ENCODE measurements at places on chromosomes 5 and 9.
A peak's percentile ranks its signal among the peaks of the same experiment; 100 is the strongest.

DNA sequence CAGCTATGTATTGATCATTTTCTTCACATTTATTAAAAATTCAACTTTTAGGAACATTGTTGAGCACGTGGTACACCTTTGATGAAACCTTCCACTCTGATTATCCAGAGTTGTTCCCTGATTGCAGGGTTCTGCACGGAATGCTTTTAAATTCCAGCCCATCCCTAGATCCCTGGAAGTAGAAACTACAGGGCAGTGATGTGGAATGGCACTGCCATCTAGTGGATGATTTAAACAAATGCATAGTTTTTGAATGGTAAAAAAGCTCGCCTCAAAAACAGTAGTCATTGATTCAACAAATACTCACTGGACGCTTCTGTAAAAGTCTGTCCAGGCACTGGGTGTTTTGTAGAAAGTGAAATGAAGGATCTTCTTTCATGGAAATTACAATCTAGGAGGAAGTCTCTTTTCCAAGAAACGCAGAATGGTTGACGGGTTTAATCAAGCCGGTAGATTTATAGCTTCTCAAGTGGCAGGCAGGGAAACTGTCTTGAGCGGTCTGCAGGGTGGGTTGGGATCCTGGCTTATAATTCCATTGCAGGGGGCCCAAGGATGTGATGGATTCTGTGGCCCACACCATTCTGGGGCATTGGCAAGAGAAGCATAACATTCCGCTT, 118.4 kb downstream of the ARHGAP26 start:
- peak; percentile 75 for DNase-seq

- DNase-seq, result no peak
Measured at GRCh38 chr9:114046875-114047274, 31.2 kb downstream of the AMBP start.

DNA sequence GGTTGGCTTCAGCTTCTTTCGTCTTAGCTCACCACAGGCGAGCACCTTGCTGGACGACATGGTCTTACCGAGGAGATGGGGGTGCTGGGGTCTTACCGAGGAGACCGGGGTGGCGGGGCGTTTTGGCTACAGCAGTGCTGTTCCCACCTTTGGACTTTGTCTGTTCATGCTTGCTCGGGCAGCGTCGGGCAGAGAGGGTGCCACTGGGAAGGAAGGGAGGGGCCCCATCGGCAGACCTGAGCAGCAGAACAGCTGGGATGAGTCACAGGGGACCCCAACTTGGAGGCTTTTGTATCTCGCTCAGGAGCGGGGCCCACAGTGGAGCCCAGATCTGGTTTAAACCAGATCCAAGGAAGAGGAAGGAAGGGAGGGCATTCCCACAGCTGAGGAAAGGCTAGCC, 106.0 kb upstream of the CACNA1B start:
- DNase-seq, result no peak

DNA sequence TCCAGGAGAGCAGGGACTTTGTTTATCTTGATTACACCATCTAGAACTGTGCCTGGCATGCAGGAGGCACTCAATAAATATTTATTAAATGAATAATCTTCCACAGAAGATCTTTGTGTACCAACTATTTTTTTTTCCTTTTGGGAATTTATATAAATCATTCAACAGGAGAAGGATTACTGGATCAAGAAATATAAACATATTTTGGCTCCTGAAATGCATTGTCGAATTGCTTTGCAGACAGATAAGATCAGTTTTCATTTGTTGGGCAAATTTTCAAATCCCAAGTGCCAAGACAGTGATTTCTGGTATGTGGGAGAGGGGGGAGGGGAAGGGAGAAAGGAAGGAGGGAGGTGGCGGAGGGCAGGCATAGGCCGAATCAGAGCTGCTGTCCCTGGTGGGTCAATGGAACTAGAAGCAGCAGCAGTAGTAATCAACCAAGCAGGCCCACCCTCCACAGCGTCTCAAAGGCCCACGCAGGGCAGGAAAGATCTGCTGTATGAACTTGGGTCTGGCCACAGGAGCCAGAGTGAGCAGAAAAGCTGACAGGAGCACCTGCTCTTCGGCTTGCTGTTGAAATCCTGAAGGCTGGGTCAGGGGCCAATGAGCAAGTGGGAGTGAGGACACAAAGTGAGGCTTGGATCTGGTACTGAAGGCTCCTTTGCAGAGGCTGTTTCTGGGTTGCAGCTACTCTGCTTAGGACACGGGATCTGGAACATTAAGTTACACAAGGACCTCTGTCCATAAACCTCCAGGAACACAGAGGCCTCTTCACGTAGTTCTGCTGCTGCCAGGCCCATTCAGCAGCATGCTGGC, 15.8 kb upstream of the TRAF1 start:
- no peak for DNase-seq

DNA sequence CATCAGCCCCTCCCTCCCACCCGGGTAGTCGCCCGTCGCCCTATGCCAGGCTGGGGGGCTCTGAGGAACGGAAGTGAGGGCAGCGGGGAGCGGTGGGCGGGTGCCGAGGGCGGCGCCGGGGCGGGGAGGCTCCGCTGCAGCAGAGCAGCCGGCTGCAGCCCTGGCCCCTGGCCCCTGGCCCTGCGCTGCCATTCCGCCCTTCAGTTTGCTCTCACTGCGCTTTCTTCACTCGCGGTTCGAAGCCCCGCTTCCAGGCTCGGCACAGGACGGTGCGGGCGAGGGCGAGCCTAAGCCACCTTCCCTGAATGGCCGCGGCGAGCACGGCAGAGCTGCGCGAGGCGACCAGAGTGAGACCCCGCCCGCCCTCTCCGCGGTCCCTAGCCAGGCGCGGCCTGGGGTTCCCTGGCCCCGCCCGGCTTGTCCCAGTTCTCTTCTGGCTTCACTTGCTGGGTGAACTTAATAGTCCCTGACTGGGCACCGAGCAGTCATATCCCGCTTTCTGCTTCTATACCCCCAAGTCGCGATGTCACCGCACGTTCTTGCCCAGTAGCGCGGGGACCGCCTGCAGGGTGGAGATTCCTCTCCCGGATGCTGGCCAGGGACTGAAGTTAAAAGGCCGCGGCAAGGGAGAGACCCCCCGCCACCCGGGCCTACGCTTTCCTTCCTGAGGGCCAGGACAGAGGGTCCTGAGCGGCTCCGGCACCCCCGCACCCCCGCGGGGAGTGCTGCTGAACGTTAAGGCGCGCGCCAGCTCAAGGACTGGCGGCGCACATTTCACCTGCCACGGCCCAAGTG, 623 bp upstream of the TRIM36 start:
- DNase-seq, result peak; percentile 54

GRCh38 chr9:110357505-110357904, 19.8 kb upstream of the TXNDC8 start:
- DNase-seq, result no peak

GRCh38 chr5:172852490-172853354, 18.7 kb downstream of the ERGIC1 start:
- DNase-seq, result no peak

DNA sequence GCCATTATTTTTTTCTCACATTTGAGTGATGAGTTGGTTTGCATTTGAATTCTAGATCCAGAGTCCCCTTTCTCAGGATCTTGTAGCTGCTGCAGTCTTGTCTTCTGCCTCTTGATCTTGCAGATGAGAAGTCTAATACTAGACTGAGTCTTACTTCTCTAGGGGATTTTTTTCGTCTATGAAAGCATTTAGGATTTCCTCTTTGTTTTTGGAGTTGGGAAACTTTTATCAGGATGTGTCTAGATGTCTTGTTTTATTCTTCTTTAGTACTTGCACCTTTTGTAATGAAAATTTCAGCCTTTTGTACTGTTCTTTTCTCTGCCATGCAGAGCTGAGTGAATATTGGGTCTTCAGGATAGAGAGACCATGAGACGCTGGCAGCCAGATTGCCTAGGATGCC, 65.4 kb downstream of the ZNF618 start:
- no peak for DNase-seq

- DNase-seq, result no peak
Measured at GRCh38 chr9:123883634-123884033, 46.3 kb downstream of the DENND1A start.

DNA sequence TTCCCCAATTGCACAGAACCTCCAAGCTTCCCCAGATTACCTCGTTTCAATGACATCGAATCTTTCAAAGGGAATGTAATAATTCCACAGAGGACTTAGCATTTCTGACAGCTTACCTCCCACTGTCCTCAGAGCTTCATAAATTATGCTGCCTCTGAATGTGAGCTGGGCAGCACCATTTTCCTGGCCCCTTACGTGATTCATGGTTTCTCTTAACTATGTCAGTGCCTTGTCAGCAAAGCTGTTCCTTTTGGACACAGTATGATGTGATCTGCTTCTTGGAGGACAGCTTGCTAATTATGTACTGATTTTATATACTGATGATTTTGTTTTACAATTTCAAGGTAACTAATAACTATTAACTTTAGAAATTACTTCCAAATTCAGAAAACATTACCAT, 27.7 kb upstream of the SSBP2 start:
- peak; percentile 43 for DNase-seq

- DNase-seq, result no peak
Measured at GRCh38 chr9:5184776-5185175, 663 bp downstream of the INSL6 start.

- DNase-seq, result no peak
Measured at GRCh38 chr9:98472216-98472615, 216.8 kb upstream of the TBC1D2 start.

DNA sequence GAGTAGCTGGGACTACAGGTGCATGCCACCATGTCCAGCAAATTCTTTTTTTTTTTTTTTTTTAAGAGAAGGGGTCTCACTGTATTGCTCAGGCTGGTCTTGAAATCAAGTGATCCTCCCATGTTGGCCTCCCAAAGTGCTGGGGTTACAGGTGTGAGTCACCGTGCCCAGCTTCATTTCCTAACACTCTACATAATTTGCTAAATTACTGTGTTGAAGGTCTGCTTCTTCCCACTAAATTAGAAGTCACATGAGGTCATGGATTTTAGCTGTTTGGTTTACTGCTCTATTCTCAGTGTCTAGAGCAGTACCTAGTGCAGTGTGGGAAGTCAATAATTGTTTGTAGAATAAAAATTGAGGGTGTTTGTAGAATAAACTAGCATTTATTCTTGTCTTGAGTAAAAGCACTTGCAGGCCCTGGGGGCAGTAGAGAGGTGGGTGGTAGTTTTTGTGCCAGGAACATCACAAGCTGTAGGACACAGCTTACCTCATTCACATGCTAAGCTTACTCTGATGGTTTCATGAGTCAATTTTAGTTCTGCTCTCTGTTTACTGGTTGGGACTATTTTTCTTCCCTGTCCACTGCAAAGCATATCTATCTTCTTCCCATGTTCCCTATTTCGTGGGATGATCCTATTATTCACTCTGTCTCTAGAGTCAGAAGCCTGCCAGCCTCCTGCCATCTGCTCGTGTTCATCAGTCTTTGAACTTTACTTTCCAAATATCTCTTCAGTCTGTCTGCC, 7.0 kb downstream of the TEX48 start:
- DNase-seq, result no peak

GRCh38 chr5:96478983-96479382, 45.9 kb upstream of the PCSK1 start:
- DNase-seq, result no peak

- no peak for DNase-seq
Measured at GRCh38 chr5:29548262-29548661, 1645.2 kb upstream of the CDH6 start.

- DNase-seq, result no peak
Measured at GRCh38 chr5:42022383-42022972, 97.4 kb downstream of the FBXO4 start.

GRCh38 chr5:121171834-121172233, 679.8 kb upstream of the FTMT start:
- DNase-seq, result peak; percentile 47

DNA sequence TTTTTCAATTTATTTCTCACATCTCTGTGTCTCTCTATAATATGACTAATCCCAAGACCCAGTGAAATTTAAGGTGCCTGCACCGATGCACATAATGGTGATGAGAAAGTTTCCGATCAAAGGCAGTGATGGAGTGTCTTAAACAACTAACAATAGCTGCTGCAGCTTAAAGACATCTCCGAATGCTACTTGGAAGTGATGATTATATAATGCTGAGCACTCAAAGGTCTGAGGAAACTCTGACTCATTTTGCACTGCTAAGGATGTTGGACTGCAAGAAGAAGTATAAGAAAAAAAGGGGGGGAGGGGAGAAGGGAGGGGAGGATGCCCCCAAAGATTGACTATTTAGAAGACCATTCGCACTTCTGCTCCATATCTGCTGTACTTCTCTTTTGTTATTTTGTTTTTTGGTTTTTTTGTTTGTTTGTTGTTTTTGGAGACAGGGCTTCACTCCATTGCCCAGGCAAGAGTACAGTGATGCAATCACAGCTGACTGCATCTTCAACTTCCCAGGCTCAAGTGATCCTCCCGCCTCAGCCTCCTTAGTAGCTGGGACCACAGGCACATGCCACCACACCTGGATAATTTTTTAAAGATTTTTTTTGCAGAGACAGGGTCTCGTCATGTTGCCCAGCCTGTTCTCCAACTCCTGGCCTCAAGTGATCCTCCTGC, 192.2 kb downstream of the HSD17B3 start:
- peak; percentile 11 for DNase-seq

GRCh38 chr9:3285365-3286161, 240.2 kb downstream of the RFX3 start:
- DNase-seq, result peak; percentile 23

DNA sequence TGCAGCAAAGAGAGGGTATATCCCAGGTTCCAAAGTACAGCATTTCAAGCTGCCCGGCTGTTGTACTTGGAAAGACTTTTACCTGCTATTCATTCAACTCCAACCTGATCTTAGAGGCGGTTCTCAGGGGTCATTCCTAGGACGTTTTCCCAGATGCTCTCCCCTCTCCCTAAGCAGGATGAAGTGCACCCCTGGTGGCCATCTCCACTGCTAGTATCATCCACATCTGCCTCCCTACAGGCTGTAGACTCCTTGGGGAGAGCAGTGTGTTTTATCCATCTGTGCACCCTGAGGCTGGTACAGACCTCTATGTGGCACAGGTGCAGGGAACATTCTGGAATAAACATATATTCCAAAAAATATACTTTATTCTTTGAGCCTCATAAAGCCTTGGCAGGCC, 56.8 kb downstream of the PTPN3 start:
- DNase-seq, result no peak

Data from adipocyte (in vitro differentiated cells).